ENCODE measurements at places on chromosomes 2 and 18. TPM values are rescaled to one million over a fixed set of nuclear protein-coding genes. Genes with fewer than 3 reads are reported as not detected.

GRCh38 chr18:14767474-14767873, 19.5 kb downstream of the ANKRD30B start:
- H3K36me3 ChIP-seq = no peaks in the 10 kb centered on the region
- no peak for DNase-seq
- H3K4me1 ChIP-seq = no peaks in the 10 kb centered on the region
- no peak overlapping the region for H3K27ac ChIP-seq
- H3K27me3 ChIP-seq = no peaks in the 10 kb centered on the region
- H3K4me3 ChIP-seq = no peak overlapping the region

DNA sequence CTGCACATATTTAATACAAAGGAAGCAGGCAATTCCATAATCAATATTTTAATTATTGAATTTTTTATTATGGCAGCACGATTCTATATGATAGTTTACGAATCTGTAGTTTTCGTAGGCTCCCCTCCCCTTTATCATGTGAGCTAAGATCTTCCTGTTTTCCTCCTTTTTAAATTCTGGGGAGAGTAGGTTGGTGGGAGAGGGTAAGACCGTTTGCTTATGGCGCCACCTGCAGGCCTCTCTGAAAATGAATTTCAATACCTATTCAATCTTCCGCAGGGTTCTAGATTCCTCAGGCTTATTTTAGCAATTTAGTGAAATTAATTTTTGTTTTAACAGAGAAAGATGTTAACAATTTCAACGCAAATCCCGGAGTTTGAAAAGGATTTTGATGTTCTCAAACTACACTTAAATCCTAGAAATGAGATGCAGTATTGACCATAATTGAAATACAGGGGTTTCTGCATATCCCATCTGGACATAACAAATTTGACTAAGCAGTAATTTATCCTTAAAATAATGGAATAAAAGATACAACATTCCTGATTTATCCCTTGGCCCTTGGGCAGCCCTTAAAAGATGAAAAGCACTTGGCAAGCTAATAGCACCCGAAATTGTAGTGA, 12.8 kb upstream of the GBX2 start:
- H3K27ac ChIP-seq = no peak overlapping the region
- H3K4me3 ChIP-seq = no peak overlapping the region
- H3K4me1 ChIP-seq = no peaks in the 10 kb centered on the region
- peaks cover 24% of the 10 kb centered on the region for H3K27me3 ChIP-seq
- no peaks in the 10 kb centered on the region for H3K36me3 ChIP-seq

- no peaks in the 10 kb centered on the region for H3K36me3 ChIP-seq
- DNase-seq = no peak
- no peaks in the 10 kb centered on the region for H3K4me1 ChIP-seq
- no peak overlapping the region for H3K27ac ChIP-seq
Measured at GRCh38 chr18:47163241-47163640, 12.9 kb downstream of the IER3IP1 start.

DNA sequence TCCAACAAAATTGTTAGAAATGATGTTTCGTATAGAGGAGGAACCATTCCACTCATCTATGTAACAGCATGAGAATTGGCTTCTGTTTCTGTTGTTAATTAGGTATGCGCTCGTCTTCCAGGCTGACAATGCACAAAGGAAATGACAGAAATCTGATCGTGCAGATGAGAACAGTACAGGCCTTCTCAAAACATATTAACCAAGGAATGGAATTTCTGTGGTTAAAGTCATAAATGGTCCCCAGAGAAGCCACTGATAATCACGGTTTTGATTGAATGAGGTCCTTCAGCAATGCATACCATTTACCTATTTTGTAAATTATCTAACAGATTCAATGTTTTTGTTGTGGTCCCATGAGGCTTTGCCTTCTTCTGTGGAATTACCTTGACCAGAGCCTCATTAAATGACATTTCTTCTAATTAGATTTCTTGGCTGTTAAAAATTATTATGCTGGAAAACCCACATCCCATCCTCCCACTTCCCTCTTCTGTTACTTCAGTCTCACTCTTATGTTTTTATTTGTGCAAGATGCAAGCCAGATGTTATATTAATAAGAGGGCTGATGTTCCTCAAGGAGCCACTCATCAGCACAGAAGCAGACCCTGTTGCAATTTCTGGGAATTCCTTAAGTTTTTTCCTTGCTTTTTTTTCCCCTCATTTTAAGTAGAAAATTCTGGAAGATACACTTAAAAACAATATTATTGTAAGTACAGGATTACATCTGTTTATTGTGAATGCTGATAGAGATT, 395.8 kb downstream of the PID1 start:
- H3K36me3 ChIP-seq = no peaks in the 10 kb centered on the region
- no peaks in the 10 kb centered on the region for H3K27me3 ChIP-seq

DNA sequence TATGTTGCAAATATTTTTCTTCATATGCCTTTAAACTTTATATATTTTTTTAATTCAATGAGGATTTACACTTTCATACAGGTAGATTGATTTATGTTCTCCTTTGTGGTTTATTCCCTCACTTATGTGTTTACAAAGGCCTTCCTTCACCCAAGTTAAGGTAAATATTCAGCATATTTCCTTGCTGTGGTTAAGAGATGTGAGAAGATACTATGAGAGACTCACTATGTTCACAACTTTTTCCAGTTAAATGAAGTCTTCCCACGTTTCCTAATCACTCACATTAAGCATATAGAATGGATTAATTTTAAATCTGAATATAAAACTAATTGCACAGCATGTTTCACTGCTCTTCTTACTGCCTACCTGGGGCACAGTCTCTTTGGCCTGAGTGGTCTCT, 597 bp downstream of the PECR start:
- H3K36me3 ChIP-seq = no peaks in the 10 kb centered on the region
- H3K4me3 ChIP-seq = peak overlapping the region; percentile 92
- H3K27me3 ChIP-seq = no peaks in the 10 kb centered on the region
- H3K4me1 ChIP-seq = peaks cover 15% of the 10 kb centered on the region

- H3K4me3 ChIP-seq = no peak overlapping the region
- no peaks in the 10 kb centered on the region for H3K36me3 ChIP-seq
- H3K27me3 ChIP-seq = no peaks in the 10 kb centered on the region
- no peak for DNase-seq
- H3K27ac ChIP-seq = no peak overlapping the region
- no peaks in the 10 kb centered on the region for H3K4me1 ChIP-seq
Measured at GRCh38 chr2:69279211-69279610, 107.8 kb downstream of the GFPT1 start.

- no peaks in the 10 kb centered on the region for H3K4me1 ChIP-seq
- H3K36me3 ChIP-seq = no peaks in the 10 kb centered on the region
- H3K27me3 ChIP-seq = no peaks in the 10 kb centered on the region
- no peak for DNase-seq
- H3K27ac ChIP-seq = no peak overlapping the region
Measured at GRCh38 chr2:241070361-241070760, 31.7 kb downstream of the MTERF4 start.

- peak overlapping the region; percentile 91 for H3K4me3 ChIP-seq
- H3K4me1 ChIP-seq = peaks cover 42% of the 10 kb centered on the region
- H3K27ac ChIP-seq = peak overlapping the region; percentile 73
- peak; percentile 88 for DNase-seq
- H3K36me3 ChIP-seq = peaks cover 4% of the 10 kb centered on the region
Measured at GRCh38 chr2:74002505-74003421, 18.1 kb downstream of the TET3 start.

GRCh38 chr2:221561770-221562169, 10.3 kb downstream of the EPHA4 start:
- H3K27me3 ChIP-seq = no peaks in the 10 kb centered on the region
- DNase-seq = no peak
- 0 out of 2 replicates have a peak, but pooled peaks cover 2% of the 10 kb centered on the region for H3K4me1 ChIP-seq
- no peak overlapping the region for H3K4me3 ChIP-seq
- H3K27ac ChIP-seq = no peak overlapping the region

DNA sequence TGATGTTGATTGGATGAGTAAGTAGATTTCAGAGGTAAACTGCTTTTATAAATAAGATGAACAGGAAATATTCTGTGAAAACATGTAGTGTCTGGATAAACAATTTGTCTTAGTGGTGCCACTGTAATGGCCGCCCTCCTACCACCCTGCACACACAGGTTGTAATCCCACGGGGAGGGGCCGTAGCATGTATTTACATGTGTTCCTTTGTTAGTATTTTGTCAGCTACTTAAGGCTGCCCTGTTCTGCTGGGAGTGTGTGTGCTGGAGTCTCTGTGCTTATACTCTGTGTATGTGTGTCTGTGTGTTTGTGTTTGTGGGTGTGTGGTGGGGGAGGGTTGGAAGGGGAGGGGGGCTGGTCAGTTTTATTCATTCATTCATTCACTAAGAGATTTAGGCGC, 5.1 kb downstream of the TSHZ1 start:
- H3K27me3 ChIP-seq = peaks cover 29% of the 10 kb centered on the region
- H3K27ac ChIP-seq = no peak overlapping the region
- no peaks in the 10 kb centered on the region for H3K4me1 ChIP-seq
- no peak for DNase-seq

DNA sequence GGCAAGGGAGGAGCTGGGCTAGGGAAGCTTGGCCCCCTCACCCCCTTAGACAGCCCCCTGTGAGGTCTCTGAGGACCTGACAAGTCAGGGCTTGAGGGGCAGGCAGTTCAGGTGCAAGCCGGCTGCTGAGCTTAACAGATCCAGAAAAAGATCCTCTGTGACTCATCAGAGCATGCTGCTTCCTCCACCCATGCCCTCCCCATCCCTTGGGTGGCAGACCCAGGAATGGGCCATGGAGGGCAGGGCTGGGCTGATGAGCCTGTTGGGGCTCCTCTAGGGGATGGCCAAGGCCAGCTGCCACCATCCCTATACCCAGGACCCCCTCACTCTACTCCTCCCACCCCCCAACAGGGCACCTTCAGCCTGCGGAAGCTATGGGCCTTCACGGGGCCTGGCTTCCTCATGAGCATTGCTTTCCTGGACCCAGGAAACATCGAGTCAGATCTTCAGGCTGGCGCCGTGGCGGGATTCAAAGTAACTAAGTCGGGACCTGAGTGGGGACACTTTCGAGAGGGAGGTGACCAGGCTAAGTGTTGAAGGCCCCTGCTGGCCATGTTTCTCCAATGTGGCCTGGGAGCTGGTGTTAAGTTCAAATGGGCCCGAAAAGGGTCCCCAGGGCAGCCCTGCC, 1.9 kb downstream of the SLC11A1 start:
- H3K36me3 ChIP-seq = no peaks in the 10 kb centered on the region
- DNase-seq = no peak
- no peak overlapping the region for H3K27ac ChIP-seq
- H3K4me1 ChIP-seq = no peaks in the 10 kb centered on the region
- H3K27me3 ChIP-seq = peaks cover 17% of the 10 kb centered on the region

- no peak overlapping the region for H3K4me3 ChIP-seq
- no peak for DNase-seq
- no peaks in the 10 kb centered on the region for H3K36me3 ChIP-seq
Measured at GRCh38 chr18:32378705-32379104, 92.0 kb downstream of the GAREM1 start.

GRCh38 chr2:54497763-54498680, 41.9 kb downstream of the SPTBN1 start:
- no peaks in the 10 kb centered on the region for H3K36me3 ChIP-seq
- no peak for DNase-seq

DNA sequence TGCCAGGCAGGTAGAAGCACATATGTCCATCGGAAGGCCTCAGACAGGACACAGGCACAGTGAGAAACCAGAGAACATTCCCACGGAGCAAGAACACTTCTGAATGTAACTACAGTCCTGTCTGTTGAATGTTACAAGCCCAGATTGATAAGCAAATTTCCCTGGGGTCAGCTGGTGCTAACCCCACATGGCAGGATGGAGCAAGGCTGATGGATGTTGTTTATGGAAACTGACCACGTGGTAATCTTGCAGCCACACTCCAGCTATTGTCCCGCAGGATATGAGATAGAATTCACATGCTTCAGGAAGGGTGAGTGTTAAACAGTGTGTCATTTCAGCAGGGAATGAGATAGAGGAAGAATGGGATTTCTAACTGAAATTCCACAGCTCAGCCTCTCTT, 138.8 kb upstream of the COPS8 start:
- no peak overlapping the region for H3K4me3 ChIP-seq
- H3K27ac ChIP-seq = no peak overlapping the region
- H3K4me1 ChIP-seq = peaks cover 4% of the 10 kb centered on the region
- H3K36me3 ChIP-seq = no peaks in the 10 kb centered on the region
- DNase-seq = no peak
- H3K27me3 ChIP-seq = no peaks in the 10 kb centered on the region

DNA sequence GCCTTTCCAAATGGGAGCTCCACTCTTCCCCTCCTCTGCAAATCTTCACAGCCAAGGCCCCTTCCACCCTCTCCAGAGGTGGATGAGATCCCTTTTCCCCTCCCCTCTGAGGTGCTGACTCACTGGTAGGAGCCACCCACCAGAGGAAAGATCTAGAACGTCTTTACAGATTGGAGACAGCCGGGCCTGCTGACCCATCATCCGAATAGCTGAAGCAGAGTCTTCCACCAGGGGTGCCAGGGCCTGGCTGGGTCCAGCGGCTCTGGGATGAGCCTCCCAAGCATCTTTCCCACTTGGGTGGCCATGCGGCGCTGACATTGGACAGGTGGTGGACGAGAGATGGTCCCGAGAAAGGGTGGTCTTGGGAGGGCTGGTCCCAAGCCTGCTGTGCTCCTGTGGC, 9.0 kb downstream of the ERFE start:
- H3K27ac ChIP-seq = no peak overlapping the region
- H3K27me3 ChIP-seq = peaks cover 23% of the 10 kb centered on the region
- 0 out of 2 replicates have a peak, but pooled peaks cover 2% of the 10 kb centered on the region for H3K36me3 ChIP-seq
- no peak overlapping the region for H3K4me3 ChIP-seq

DNA sequence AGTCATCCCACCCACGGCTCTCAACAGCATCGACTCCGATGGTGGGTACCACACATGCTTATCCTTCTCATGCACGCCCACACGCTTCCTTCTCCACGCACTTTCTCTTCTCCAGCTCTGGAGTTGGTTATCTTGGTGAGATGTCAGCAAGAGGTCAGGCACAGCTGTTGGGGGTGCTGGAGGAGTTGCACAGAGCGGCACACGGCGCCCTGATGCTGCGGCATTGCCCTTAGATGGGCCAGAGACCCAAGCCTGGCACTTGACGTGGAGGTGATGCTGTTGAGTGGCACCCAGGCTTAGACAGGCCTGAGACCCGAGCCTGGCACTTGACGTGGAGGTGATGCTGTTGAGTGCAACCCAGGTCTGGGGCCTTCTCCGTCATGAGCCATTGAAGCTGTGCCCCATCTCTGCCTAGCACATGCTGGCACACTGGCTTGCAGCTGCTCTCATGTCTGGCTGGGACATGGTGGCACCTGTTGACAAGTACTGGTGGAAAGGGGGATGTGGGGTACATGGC, 83.2 kb downstream of the DGKD start:
- DNase-seq = no peak
- no peaks in the 10 kb centered on the region for H3K36me3 ChIP-seq
- H3K4me3 ChIP-seq = no peak overlapping the region

GRCh38 chr18:59547581-59548182, 149.5 kb downstream of the CCBE1 start:
- no peaks in the 10 kb centered on the region for H3K36me3 ChIP-seq
- no peaks in the 10 kb centered on the region for H3K27me3 ChIP-seq
- no peak overlapping the region for H3K27ac ChIP-seq

- no peaks in the 10 kb centered on the region for H3K27me3 ChIP-seq
- H3K4me1 ChIP-seq = no peaks in the 10 kb centered on the region
- DNase-seq = no peak
- no peak overlapping the region for H3K4me3 ChIP-seq
- H3K27ac ChIP-seq = no peak overlapping the region
Measured at GRCh38 chr2:99776906-99777646, 287.3 kb upstream of the REV1 start.

- no peak overlapping the region for H3K27ac ChIP-seq
- no peak for DNase-seq
- H3K4me1 ChIP-seq = no peaks in the 10 kb centered on the region
- no peaks in the 10 kb centered on the region for H3K27me3 ChIP-seq
- no peak overlapping the region for H3K4me3 ChIP-seq
Measured at GRCh38 chr18:45557779-45558178, 57.5 kb upstream of the SLC14A2 start.

The DSG1 gene
- not detected for total RNA-seq

The GBX2 gene
- total RNA-seq = 0.89 TPM

The MEMO1 gene
- total RNA-seq = 52.8 TPM

The UBE2F gene
- total RNA-seq = 59.8 TPM

The SLC11A1 gene
- total RNA-seq = 0.43 TPM

The SERPINB13 gene
- not detected for total RNA-seq
